ENCODE measurements at places on chromosomes 11 and 22. TPM values are rescaled to one million over a fixed set of nuclear protein-coding genes. Genes with fewer than 3 reads are reported as not detected.

GRCh38 chr11:2471048-2471803 lies 26.4 kb downstream of the KCNQ1 start:
- no peak overlapping the region for H3K27ac ChIP-seq
- H3K27me3 ChIP-seq = peaks cover 4% of the 10 kb centered on the region
- DNase-seq = no peak
- peaks cover 69% of the 10 kb centered on the region for H3K4me1 ChIP-seq
- H3K36me3 ChIP-seq = no peaks in the 10 kb centered on the region
- H3K4me3 ChIP-seq = peak overlapping the region; percentile 19

The SLC17A6 gene
- polyA plus RNA-seq = not detected

The NRIP3 gene
- not detected for polyA plus RNA-seq

DNA sequence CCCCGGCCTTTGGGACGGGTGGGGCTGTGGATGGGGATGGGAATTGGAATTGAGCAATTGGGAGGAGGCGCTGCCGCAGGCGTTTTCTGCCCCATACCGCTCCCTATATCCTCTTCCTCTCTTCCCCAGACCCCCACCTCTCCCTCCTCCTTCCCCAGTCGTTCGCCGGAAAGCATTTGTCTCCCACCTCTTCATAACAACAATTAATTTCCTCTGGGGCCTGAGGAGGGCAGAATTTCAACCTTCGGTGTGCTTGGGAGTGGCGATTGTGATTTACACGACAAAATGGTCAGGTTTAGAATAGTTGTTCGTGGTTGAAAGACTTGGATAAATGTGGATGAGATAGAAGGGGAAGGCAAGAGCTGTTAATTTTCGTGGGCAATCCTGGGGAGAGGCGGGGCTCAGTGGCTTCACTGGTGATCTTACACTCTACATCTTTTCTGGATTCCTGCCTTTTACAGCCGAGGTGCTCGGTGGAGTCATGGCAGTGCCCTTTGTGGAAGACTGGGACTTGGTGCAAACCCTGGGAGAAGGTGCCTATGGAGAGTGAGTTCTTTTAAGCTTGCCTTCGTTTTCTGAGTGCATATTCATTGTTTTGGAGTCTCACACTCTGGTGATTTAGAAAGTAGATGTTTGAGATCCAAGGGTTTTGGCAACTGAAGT lies 1.5 kb downstream of the CHEK1 start:
- H3K4me1 ChIP-seq = peaks cover 19% of the 10 kb centered on the region
- H3K27me3 ChIP-seq = no peaks in the 10 kb centered on the region
- no peaks in the 10 kb centered on the region for H3K36me3 ChIP-seq
- peak; percentile 6 for DNase-seq
- H3K27ac ChIP-seq = peak overlapping the region; percentile 81
- peak overlapping the region; percentile 98 for H3K4me3 ChIP-seq

- no peak overlapping the region for H3K4me3 ChIP-seq
- no peak overlapping the region for H3K27ac ChIP-seq
- H3K27me3 ChIP-seq = peaks cover 13% of the 10 kb centered on the region
- DNase-seq = no peak
- H3K4me1 ChIP-seq = no peaks in the 10 kb centered on the region
Measured at GRCh38 chr11:15816260-15816871, 540.0 kb downstream of the SOX6 start.

The POU2AF3 gene
- not detected for polyA plus RNA-seq

GRCh38 chr11:35337136-35337913 lies 82.0 kb downstream of the SLC1A2 start:
- DNase-seq = no peak
- no peak overlapping the region for H3K27ac ChIP-seq
- H3K27me3 ChIP-seq = no peaks in the 10 kb centered on the region
- H3K4me1 ChIP-seq = peaks cover 10% of the 10 kb centered on the region
- peaks cover 6% of the 10 kb centered on the region for H3K36me3 ChIP-seq
- H3K4me3 ChIP-seq = no peak overlapping the region

DNA sequence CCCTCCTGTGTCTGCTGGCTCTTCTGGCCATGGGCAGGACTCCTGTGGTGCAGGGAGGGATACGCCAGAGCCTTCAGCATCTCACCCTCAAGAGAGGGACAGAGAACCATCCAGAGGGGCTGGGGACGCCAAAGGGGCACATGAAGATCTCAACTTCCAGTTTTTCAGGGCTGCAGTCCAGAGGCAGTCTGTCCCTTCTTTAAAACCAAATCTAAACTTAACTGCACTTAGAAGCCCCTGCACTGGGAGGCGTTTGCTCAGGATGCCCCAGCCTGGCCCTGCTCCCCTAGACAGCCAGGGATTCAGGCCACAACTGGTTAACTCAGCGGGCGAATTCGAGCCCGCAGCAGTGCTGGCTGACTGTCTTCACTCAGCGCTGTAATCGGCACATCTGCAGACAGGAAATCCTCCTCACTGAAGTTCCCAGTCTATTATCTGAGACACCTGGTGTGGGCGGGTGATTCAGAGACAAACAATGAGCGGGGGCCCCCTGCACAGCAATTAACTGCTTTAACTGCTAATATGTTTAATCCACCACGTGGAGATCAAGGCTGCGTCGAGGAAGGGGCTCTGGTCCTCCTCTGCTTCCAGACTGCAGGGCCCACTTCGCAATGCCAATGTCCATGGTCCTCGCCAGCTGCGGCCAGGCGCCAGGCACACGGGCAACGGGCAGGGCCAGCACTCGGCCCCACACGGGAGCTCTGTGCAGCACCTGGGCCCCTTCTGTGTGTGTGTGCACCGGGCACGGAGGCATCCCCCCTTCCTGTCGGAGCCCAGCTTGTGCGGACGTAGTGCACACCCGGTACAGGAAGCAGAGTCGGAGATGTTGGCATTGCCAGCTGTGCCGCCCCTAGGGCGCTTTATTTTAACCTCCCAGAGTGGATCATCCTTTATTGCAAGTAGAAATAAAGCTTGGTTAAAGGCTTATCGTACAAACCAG lies 36.9 kb upstream of the GNB1L start:
- H3K4me1 ChIP-seq = peaks cover 85% of the 10 kb centered on the region
- no peaks in the 10 kb centered on the region for H3K36me3 ChIP-seq
- H3K27me3 ChIP-seq = no peaks in the 10 kb centered on the region
- peak; percentile 89 for DNase-seq
- peak overlapping the region; percentile 88 for H3K4me3 ChIP-seq
- H3K27ac ChIP-seq = peak overlapping the region; percentile 96

- no peak overlapping the region for H3K4me3 ChIP-seq
Measured at GRCh38 chr11:60367009-60367408, 11.3 kb upstream of the MS4A7 start.

The CEND1 gene
- polyA plus RNA-seq = not detected

- no peak for DNase-seq
- H3K27me3 ChIP-seq = peaks cover 43% of the 10 kb centered on the region
- no peak overlapping the region for H3K4me3 ChIP-seq
- peaks cover 2% of the 10 kb centered on the region for H3K4me1 ChIP-seq
Measured at GRCh38 chr11:17720796-17721171, 1.4 kb downstream of the MYOD1 start.

The BAIAP2L2 gene
- not detected for polyA plus RNA-seq

- H3K36me3 ChIP-seq = no peaks in the 10 kb centered on the region
- no peak overlapping the region for H3K4me3 ChIP-seq
- no peak for DNase-seq
- peaks cover 1% of the 10 kb centered on the region for H3K27me3 ChIP-seq
- no peaks in the 10 kb centered on the region for H3K4me1 ChIP-seq
Measured at GRCh38 chr11:110984147-110984546, 261.4 kb upstream of the POU2AF2 start.

- H3K36me3 ChIP-seq = no peaks in the 10 kb centered on the region
- peaks cover 45% of the 10 kb centered on the region for H3K27me3 ChIP-seq
- H3K4me3 ChIP-seq = no peak overlapping the region
- DNase-seq = no peak
- no peaks in the 10 kb centered on the region for H3K4me1 ChIP-seq
- H3K27ac ChIP-seq = no peak overlapping the region
Measured at GRCh38 chr11:15276621-15277020, 161.9 kb downstream of the INSC start.

The CCDC81 gene
- not detected for polyA plus RNA-seq

DNA sequence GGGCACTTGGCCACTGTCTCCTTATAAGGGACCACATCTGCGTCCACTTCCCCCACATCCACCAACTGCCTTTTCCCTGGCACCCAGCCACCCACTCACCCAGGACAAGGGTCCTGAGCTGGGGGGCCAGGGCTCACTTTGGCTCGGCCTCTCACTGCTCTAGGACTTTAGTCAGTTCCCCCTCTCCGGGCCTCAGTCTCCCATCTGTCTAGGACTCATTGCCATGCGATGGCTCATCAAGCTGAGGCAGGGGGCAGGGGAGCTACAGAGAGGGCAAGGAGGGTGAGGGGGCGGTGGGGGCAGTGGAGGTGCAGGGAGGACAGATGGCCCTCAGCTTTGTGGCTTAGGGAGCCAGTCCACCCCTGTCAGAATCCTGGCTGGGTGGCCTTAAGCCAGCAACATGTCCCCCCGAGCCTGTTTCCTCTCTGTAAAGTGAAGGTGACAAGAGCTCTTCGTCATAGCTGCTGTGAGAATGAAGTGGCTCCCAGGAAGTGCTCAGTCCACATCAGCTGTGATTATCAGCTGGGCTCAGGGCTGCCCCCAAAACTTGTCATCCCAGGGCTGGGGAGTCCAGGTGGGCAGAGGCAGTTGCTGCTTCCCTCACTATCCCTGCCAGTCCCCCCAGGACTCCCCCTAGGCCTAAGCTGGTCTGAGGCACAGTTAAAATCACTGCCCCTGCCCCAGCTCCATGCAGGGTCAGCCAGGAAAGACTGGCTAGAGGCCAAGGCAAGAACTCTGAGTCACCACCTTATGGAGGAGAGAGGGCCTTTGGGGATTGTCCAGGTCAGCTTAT lies 14.9 kb downstream of the RAC2 start:
- peaks cover 92% of the 10 kb centered on the region for H3K4me1 ChIP-seq
- H3K4me3 ChIP-seq = peak overlapping the region; percentile 80
- DNase-seq = no peak
- H3K27me3 ChIP-seq = no peaks in the 10 kb centered on the region
- H3K27ac ChIP-seq = peak overlapping the region; percentile 99
- H3K36me3 ChIP-seq = peaks cover 31% of the 10 kb centered on the region

DNA sequence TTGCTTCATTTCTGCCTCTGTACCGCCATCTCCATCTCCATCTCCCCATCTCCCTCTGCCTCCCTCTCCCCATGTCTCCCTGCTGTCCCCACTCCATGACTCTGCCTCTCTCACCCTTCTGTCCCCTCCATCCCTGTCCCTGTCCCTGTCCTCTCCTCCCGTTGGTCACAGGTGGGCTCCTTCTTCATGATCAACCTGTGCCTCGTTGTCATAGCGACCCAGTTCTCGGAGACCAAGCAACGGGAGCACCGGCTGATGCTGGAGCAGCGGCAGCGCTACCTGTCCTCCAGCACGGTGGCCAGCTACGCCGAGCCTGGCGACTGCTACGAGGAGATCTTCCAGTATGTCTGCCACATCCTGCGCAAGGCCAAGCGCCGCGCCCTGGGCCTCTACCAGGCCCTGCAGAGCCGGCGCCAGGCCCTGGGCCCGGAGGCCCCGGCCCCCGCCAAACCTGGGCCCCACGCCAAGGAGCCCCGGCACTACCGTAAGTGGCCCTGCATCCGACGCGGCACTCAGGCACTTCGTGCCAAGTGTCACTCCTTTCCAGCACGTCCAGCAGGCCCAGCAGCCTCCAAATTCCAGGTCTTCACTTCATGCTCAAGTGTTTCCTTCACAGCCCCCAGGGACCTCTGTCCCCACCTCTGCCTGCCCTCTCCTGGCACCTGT lies 76.0 kb downstream of the CACNA1I start:
- peak overlapping the region; percentile 54 for H3K27ac ChIP-seq
- no peaks in the 10 kb centered on the region for H3K4me1 ChIP-seq
- H3K36me3 ChIP-seq = no peaks in the 10 kb centered on the region

The OR2AG1 gene
- not detected for polyA plus RNA-seq

- DNase-seq = no peak
- peaks cover 2% of the 10 kb centered on the region for H3K4me1 ChIP-seq
- peaks cover 4% of the 10 kb centered on the region for H3K36me3 ChIP-seq
- no peak overlapping the region for H3K4me3 ChIP-seq
Measured at GRCh38 chr11:10606536-10607208, 38.2 kb upstream of the LYVE1 start.

The MS4A3 gene
- polyA plus RNA-seq = not detected

The APOA5 gene
- polyA plus RNA-seq = not detected

- H3K27ac ChIP-seq = no peak overlapping the region
- peaks cover 7% of the 10 kb centered on the region for H3K27me3 ChIP-seq
- no peak for DNase-seq
- H3K4me3 ChIP-seq = no peak overlapping the region
- no peaks in the 10 kb centered on the region for H3K4me1 ChIP-seq
- no peaks in the 10 kb centered on the region for H3K36me3 ChIP-seq
Measured at GRCh38 chr11:27839226-27839913, 139.1 kb upstream of the BDNF start.

The F2 gene
- polyA plus RNA-seq = not detected

GRCh38 chr11:80621871-80622270 lies 1181.0 kb upstream of the TENM4 start:
- no peak overlapping the region for H3K27ac ChIP-seq
- H3K36me3 ChIP-seq = no peaks in the 10 kb centered on the region

The HEPN1 gene
- not detected for polyA plus RNA-seq

DNA sequence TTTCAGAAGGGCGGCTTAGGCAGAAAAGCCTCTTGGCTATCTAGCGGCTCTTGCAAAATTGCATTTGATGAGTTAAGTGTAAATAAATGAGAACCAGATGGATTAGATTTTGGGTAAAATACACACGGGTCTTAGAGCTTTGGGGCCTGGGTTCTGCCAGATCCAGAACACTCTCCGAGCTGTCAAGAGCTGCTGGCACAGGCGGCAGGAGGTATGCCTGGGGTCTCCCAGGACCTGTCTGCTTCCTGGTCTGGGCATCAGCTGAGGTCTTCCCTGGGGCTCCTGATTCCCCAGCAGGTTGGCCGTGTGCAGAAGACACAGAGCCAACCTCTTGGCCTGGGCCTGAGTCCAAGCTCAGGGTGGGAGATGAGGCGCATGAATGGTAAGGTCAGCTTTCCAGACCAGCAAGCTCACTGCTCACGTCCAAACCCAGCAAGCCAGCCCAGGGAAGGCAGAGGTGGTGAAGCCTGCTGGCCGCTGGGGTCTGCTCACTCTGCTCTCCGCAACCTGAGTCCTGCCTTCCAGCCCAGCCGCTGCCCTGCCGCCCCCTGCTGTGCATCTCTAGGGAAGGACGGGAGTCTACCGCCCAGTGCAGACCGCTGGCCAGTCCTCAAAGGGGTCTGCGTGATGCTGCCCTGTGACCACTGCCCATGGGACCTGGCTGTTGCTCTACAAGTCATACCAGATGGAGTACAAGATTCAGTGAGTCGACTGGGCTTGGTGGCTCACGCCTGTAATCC lies 44.9 kb downstream of the SCUBE1 start:
- no peak overlapping the region for H3K4me3 ChIP-seq
- no peak overlapping the region for H3K27ac ChIP-seq
- DNase-seq = no peak
- no peaks in the 10 kb centered on the region for H3K36me3 ChIP-seq
- no peaks in the 10 kb centered on the region for H3K27me3 ChIP-seq

GRCh38 chr11:45150943-45151342 lies 4.5 kb downstream of the PRDM11 start:
- no peak overlapping the region for H3K4me3 ChIP-seq
- H3K4me1 ChIP-seq = peaks cover 70% of the 10 kb centered on the region
- H3K27ac ChIP-seq = no peak overlapping the region
- peaks cover 2% of the 10 kb centered on the region for H3K36me3 ChIP-seq
- no peaks in the 10 kb centered on the region for H3K27me3 ChIP-seq

The SYT13 gene
- polyA plus RNA-seq = not detected

The OR5B21 gene
- polyA plus RNA-seq = not detected
